NCI-H1436 treated with DMSO at 0.1 percent for 48 hours (cell line): ENCODE measurements at places on chromosomes 1 and 21.

DNA sequence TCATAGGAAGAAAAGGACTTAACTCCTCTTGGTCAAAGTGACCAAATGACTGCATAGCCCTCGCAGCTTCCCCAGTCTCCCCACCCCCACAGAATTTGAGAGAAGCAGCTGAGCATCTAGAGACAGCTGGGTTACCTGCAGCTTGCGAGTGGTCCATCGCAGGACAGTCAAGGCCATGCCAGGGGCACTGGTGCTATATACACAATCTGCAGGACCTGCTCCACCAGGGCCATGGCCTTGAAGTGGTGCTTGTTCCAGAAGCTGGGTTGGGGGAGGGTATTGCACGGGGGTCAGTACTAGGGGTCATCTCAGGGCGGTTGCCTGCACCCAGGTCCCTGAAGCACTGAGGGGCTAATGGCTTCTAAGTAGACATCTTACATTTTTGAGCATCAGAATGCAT, 10.4 kb downstream of the MRTO4 start:
- no peak for DNase-seq

GRCh38 chr1:47435506-47436303, 2.1 kb upstream of the FOXD2 start:
- DNase-seq: no peak

GRCh38 chr1:17045150-17045549, 8.7 kb downstream of the SDHB start:
- no peak for DNase-seq

GRCh38 chr1:46065405-46065804, 67.0 kb downstream of the PIK3R3 start:
- DNase-seq: no peak

DNA sequence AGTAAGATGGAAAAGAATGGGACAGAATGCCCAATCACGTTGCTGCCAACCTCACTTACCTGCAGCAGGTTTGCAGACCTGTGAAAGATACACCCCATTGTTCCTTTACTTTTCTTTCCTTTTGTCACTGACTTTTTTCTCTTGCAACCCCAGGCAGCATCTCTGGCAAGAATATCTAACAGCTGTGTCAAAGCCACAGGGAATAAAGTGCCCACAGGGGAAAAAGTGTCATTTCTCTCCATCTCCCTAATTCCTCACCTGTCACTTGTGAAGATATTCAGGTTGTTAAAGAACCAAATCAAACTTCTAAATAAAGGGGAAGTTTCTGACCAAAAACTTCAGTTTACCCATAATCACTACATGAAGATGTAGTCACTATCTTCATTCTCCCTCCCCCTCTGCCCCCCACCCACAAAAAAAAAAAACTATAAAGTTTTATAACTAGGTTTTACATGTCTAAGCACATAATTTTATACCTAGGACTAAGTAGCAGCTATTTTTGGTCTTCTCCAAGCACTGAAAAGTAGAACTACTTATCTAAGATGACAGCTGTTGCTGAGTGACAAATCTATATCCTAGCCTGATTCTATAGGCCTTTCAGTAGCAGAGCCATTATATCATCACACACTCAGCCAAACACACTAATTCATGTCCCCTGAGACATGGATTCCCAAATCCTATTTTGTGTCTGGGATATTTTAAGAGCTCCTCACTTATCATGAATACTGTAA, 54.9 kb downstream of the TBX15 start:
- no peak for DNase-seq

- DNase-seq: no peak
Observed at GRCh38 chr1:162391790-162392563, 10.4 kb downstream of the C1orf226 start.

DNA sequence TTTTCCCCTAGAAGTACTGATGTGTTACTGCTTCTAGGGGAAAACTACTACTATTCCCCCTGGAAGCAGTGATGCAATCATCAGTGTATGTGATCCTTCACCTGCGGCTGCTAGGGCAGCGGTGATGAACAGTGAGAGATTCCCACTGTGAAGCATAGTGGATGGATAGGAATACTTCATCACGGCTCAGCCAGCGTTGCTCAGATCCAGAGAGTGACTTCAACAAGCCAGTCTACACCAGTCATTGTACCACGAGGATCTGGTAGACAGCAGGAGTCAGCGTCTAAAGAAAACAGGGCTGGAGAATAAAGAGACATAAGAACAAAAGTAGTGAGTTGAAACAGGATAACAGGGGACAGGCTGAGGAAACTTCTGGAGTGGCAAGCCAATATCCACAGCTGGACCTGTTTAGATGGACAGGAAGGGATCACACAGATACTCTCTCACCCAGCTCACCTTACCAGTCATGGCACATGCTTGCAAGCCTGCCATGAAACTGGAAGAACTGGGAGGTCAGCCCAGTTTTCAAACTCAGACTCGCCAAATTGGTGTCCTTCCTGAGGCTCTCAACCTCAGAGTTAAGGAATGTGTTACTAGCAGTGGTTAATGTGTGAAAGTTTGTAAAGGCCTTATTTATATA, 42.4 kb upstream of the LRRC52 start:
- DNase-seq: no peak

DNA sequence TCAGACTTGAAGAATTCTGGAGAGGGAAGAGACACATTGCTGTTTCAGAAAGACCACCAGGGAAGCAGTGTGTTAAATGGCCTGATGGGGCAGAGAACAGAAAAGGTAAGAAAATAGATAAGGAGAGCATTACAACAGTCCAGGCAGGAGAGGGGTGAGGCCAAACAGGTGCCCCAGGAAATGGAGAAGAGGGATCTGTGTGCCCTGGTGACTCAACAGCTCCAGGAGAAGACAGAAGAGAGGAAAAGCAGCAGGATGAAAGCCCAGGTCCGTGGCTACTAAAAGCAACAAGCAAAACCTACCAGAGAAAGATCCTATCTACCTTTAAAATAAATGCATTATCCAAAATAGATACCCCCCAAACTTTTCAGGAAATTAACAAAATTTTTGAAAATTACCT, 9.2 kb downstream of the TP53BP2 start:
- no peak for DNase-seq

DNA sequence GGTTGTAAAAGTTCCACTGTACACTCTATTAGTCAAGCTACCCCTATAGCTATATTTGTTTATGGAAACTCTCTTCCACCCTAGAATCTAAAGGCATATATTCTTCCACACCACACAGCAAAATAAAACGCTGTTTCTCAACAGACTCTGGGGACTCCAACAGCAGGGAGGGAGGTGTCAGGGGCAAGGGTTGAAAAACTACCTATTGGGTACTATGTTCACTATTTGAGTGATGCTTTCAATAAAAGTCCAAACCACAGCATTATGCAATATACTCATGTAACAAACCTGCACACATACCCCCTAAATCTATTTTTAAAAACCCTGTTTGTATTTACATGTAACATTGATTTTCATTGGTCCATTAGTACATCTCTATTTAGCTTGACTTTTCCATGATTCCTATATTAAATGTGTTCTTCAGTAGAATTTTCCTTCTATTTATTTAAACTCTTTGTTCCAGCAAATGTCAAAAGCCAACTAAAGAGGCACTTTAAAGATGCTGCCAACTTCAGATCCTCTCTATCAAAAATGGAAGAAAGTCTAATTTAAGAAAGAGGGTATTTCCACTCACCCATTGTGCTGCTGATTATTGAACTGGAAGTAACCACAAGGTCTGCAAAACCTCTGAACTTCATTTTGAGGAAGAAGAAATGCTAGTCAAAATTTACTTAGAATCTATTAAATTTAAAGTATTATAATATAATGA, 26.2 kb downstream of the RGS7 start:
- DNase-seq: no peak

- DNase-seq: no peak
Observed at GRCh38 chr1:85334962-85335361, 58.5 kb upstream of the BCL10 start.

- no peak for DNase-seq
Observed at GRCh38 chr1:152495066-152495675, 15.4 kb upstream of the LCE5A start.

GRCh38 chr1:93033029-93033428, 46.1 kb upstream of the MTF2 start:
- no peak for DNase-seq

DNA sequence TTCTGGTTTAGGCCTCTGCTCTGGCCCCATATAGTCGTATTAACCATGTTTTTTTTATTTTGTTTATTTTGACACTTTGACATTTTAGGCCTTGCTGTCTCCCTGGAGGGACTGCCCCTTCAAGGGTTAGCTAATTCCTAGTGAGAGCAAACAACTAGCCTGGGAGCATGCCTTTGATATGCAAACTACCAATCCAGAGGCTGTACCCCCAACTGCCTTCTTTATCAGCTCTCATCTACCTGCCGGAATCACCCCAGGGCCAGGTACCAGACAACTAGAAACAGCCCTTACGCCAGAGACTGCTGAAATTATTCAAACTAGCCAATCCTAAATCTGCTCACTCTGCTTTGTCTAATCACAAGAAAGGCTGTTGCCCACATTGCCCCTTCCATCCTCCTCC, 13.0 kb upstream of the ST6GALNAC5 start:
- no peak for DNase-seq

- no peak for DNase-seq
Observed at GRCh38 chr1:29514361-29515169, 278.2 kb downstream of the PTPRU start.

DNA sequence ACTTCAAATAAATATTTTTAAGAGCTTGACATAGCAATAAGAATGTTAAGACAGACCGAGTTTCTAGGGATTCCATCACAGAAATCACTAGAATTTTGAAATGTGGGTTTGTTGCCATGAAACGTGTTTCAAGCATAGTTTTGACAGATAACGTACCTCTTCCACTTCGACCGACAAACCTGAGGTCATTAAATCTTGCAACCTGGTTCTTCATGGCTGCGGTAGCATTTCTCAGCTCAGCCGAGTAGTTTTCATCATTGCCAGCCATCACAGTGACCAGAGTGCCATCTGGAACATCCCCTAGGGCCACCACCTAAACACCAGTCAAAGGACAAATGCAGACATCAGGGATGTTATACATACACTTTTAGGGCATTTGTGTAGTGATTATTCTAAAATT, 168.7 kb downstream of the RUNX1 start:
- DNase-seq: no peak

GRCh38 chr1:10819198-10819901, 22.9 kb upstream of the CASZ1 start:
- DNase-seq: no peak

GRCh38 chr1:173393659-173394000, 83.5 kb upstream of the PRDX6 start:
- DNase-seq: no peak

GRCh38 chr1:172630868-172631267, 28.0 kb upstream of the FASLG start:
- no peak for DNase-seq

DNA sequence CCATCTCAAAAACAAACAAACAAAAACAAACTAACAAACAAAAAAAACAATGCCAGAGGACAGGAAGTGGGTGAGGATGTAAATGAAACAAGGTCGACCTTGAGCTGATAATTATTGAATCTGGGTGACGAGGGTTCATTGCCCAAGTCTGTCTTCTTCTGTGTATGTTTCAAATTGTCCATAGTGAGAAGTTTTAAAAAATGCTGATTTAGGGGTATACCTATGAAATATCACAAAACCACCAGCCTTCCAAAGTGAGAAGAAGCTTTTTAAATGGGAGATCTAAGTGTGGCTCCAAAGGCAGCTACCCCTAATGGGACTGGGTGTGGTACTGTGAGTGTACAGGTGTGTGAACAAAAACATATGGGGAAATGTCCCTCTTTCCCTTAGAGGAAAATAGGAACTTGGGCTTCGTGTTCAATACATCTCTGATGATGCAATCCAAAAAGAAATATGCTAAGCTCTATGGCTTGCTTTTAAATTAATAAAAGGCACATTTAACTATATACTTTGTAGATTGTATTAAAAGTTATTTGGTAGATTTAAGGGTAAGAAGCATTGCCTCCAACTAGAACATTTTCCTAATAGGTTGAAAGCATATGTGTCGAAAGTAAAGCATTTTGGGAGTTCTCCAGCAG, 33.1 kb upstream of the VPS26C start:
- no peak for DNase-seq

- no peak for DNase-seq
Observed at GRCh38 chr1:220770245-220770913, 16.3 kb upstream of the MTARC1 start.

DNA sequence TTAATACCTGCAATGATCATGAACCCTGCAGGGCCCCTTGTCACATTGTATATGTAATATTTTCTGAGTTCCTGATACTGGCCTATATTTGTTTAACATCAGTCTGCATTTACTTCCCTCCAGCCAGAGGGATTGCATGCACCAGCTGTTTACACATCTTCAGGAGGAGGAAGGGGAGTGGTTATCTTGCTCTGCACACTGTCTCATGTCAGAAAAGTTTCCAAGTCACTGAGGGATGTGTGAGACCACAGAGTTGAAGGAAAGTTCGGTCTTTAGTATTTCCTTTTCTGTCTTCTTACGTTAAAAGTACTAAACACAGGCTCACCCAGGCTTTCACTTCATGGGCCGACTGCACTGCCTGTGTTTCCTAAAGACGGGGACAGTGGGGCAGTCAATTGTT, 574.1 kb downstream of the LMO4 start:
- no peak for DNase-seq

DNA sequence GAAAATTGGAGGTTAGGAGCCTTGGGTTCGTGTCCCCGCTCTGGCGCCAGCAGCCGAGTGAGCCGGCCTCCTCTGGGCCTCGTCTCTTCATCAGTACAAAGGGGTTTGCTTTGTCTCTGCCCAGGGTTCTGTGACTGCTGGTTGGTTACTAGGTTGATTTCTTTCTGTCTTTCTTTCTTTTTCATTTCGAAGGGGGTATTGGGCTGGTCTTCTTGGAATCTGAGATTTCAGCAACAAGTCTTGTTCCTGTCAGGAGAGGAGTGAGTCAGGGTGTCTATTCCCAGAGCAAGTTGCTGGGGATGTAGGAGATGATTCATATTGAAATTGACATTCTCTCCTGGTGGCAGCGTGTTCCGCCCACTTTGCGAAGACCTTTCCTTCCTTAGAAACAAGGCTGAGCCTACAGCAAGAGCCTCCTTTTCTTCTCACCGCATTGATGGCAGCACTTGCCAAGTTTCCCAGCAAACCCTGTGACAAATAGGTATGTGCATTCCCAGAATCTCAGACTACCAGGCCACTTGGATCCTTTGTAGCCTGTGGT, 79.2 kb downstream of the MAN1C1 start:
- no peak for DNase-seq

DNA sequence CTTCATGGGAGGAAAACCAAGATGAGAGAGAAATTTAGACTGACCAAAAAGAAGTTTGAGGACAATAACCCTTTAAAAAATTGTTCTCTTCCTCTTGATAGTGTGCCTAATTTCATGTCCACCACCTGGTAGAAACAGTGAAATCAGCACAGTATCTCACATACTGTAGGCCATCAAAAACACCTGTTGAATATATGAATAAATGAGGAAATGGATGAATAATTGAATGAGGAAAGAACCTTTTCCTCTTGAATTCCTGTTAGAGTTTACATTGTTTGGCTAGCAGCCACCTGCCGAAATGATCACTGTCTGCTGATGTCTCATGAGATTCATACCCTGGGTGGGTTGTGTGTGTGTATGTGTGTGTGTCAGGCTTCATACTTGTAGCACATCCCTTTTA, 198.7 kb upstream of the PBX1 start:
- DNase-seq: no peak

- DNase-seq: no peak
Observed at GRCh38 chr1:224223819-224224714, 41.0 kb downstream of the DEGS1 start.

- no peak for DNase-seq
Observed at GRCh38 chr21:31339721-31340120, 4.3 kb downstream of the TIAM1 start.
